ENCODE measurements at places on chromosomes 3 and 15.

- DNase-seq: no peak
Measured at GRCh38 chr3:127222163-127222562, 29.2 kb downstream of the PRR23E start.

DNA sequence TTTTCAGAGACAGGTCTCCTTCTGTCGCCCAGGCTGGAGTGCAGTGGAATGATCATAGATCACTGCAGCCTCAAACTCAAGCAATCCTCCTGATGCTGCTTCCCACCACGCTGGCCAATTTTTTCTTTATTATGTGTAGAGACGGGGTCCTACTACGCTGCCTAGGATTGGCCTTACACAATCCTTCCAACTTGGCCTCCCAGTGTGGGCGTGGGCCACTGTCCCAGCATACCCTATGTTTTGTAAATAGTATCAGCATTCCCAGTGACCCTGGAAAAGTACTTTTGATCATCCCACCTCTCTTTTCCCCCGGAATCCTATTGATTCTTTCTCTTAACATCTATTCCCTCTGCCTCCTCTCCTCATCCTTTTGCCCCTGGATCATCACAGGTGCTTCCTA lies 36.9 kb downstream of the SLC28A2 start:
- no peak for DNase-seq

DNA sequence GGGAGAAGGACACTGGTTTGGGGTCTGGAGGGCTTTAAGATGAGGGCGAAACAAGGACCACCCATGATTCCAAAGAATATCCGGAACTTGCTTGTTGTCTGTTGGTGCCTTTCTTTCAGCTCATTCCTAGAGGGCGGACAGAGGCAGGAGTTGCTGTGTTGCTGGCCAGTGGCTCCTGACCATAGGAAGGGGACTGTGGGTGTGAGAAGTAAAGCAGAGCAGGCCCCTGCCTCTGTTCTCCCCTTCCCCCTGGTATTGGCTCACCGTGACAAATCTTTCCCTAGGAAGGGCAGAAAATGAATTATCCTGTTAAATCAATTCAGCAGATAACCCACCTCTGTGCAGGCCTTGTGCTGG lies 89.1 kb downstream of the LIPC start:
- DNase-seq: no peak

- DNase-seq: peak; percentile 39
Measured at GRCh38 chr3:173584838-173585831, 187.6 kb downstream of the NLGN1 start.

DNA sequence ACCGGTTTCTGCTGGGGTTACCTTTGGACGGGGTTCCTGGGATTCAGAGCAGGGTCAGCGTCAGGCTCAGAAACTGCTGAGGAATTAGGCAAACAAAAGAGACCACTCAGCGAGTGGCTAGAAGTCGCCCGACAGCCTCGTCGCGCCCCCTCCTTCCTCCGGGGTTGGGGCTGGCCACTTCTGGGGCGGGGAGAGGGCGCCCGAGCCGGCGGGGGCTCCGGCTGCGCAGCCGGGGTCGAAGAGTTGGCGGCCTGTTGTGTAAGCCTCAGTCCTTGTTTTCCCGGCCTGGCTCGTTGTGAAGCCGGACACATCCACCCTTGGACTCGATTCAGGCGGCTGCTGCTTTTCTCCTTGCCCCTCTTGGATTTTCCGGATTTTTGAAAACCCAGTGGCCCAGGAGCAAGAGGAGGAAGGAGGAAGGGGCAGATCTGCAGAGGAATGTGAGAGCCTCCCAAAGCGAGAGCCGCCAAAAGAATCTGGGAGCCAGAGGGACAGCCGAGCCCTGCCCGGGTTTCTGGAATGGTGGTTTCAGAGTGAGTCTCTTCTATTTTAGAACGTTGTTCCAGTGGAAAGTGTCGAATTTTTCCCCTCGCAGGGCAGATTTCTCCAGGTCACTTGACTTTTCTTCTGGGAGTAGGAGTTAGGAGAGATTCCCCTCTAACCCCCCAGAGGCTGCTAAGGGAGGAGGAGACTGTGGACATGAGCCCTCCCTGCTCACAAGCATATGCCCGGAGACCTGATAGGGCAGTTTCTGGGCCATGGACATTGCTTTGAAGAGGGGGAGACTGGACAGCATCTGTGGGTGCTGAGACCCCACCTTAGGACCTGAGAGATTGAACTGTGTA lies 666 bp downstream of the SNX33 start:
- no peak for DNase-seq

DNA sequence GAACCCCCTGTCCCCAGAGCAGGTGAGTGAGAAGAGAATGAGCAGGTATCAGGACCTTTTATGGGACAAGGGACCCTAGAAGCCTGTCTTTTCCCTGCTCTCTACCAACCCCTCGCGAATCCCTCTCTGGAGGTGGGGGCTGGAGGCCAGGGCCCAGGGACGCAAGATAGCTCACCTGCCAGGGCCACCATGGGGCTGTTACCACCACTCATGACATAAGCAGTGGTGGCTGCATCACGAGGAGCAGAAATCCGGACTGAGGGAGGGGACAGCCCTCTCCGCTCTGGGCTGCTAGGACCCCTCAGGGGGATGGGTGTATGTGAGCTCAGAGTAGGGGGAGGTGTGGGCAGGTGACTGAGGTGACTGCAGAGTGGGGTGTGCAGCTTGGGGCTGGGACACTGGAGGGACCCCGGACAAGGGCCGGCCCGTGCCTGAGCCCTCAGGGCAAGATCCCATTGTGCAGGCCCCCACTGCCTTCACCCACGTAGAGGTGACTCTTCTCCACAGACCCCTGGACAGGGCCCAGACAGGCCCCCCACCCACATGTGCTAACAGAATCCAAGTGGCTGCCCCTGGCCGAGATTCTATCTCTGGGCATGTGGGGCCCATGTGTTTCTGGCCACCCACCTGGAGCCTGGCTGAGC lies 190.6 kb downstream of the TBC1D2B start:
- no peak for DNase-seq

GRCh38 chr3:120645083-120645845 lies 36.8 kb downstream of the HGD start:
- DNase-seq: no peak

DNA sequence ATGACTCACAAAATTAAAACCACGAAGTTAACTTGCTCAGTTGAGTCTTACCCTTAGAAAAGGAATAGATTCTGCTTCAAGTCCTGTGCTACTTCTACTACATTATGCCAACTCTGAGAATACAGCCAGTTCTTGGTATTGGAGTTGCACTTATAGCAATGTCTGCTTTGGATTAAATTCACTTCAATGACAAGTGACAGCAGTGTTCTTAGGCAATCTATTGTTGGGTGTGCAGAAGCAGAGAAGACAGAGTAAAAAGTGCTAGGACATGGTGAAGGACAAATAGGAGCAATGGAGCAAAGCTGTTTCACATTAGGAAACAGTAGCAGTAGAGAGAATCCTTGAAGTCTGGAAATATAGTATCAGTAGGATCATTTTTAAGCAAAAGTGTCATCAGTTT lies 713.1 kb downstream of the SI start:
- DNase-seq: no peak

DNA sequence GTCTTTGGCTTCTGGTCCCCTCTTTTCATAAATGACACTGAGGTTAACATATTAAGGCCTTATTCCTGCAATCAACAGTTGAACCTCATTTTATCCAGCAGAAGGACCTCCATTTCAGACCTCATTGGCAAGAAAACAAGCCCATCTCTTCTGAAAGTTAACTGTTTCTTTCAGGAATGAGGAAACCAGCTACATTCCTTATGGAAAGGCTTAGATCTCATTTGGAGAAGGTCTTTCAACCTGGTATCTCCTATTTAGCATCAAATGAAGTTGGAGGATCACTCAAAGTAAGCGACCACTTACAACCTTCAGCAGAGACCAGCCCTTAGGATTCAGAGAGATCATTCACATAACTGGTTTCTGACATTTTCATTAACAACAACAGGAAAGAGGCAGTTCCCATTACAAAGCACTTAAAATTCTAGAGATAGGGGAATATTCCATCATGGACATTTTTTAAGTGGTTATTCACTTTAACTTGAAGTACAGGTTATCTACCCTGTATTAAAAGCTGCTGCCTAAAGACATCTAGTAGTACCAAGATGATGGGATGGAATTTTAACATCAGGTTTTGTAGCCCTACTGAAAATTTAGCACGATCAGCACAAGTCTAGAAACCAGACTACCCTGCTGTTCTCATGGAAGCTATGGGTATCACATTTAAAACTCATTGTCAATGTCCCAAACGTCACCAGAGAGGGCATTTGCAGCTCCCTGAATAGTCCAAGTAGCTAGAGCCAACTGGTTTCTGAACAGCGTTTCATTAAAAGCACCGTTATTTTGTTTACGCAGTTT lies 30.4 kb downstream of the TFRC start:
- DNase-seq: no peak

DNA sequence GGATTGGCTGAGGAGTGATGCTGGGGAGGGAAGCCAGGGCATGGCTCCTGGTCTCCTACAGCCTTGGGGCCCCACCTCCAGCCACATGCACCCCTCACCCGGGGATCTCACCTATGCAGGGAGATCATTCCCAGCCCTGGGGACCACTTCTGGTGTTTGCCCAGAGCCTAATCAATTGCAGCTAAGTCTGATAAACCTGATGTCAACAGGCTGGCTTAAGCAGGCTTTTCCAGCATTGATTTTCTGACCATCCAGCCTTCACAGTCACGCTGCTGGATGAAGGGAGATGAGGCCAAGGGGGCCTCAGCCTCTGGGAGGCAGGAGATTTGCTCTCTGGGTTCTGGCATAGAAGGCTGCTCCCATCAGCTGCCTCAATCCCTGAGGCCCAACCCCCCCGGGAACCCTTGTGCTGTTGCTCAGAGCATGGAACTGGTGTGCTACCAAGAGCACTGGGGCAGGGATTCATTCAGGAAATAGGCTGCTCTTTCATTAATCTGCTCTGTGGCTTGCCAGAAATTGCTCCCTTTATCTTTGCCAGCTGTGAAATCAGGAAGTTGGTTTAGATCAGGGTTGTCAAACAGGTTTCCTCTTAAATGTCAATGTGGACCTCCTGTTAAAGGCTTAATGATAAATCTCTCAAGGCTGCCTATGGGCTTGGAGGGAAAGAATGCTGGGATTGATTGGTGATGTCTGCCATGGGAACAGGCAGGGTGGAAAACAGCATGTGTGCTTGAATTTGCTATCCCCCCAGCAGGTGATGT lies 19.0 kb downstream of the FAM3D start:
- DNase-seq: peak; percentile 70

DNA sequence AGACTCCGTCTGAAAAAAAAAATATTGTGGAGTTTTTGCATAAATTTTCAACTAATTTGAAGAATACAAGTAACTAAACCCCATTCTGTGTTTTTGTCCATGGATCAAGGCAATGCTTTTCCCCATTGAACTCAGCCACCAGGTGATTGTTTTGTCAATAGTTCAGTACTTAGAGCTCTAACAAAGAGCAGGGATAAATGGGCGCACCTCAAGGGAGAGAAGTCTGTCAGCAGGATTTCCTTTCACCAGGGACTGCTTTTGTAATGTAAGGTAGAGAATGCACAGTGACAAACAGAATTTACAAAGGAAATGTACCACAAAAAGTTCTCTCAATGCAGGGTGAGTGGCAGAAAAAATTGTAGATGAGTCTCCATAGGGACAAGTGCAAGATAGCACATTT lies 10.8 kb upstream of the ATP13A5 start:
- no peak for DNase-seq

- no peak for DNase-seq
Measured at GRCh38 chr15:70412794-70413193, 315.1 kb upstream of the TLE3 start.

- DNase-seq: no peak
Measured at GRCh38 chr3:66259566-66260255, 38.9 kb downstream of the SLC25A26 start.

DNA sequence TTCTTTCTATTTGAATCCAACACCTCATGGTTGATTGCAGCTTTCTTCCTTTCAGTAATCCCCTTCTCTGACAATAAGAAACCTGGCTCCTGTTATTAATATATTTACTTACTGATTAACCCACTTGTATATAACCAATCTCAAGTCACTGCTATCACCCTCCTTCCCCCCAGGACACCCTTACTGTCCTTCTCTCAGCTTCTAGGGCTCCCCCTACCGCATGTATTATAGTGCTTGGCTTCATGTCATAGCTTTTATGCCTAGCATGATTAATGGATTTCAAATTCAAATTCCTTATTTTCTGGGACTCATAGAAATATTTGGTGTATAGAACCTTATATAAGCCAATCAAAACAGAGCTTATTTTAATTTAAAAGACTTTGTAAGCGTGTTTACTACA lies 75.7 kb upstream of the BNIP2 start:
- DNase-seq: no peak

DNA sequence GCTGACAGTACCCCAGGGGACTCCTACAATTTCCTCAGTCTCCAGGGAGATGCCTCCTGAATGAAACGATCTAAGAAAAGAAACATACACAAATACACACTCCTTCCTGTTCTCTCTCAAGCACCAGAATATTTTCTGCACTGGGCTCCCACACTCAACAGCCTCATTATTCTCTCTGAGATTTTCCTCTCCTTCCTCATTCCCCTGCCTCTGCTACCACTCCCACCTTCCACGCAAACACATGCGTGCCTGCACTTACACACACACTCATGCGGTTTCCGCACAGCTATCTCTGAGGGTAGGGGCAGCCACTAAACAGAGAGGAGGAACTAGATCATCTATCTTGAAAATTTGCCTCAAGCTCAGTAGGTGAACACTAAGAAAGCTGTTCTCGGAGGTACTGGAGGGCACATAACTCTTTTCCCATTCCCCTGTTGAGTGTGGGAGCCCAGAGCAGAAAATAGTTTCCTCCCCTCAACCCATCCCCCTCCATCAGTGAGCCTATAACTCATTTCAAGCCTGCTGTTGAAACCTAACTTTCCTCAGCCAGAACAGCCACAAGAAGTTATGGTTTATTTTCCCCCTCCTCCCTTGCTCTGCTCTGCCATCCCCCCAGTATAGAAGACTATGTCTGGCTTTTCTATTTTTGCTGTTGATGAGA lies 30.5 kb upstream of the TIPARP start:
- no peak for DNase-seq

- DNase-seq: no peak
Measured at GRCh38 chr15:77851691-77852090, 219.0 kb upstream of the LINGO1 start.

DNA sequence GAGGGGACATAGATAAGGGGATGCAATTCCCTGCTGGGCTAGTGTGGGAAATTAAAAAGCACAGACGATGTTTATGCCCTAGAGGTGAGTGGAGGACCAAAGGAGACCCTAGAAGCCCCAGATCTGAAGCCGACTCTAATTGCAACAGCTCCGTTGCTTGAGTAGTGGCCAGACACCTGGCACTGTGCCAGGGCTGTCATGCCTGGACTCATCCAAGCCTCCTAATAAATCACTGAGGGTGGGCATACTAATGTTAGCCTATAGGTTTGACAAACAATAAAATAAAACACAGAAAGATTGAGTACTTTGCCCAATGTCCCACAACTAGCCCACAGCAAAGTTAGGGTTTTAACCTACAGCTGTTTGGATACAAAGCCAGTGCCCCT lies 25.4 kb upstream of the MRPS22 start:
- DNase-seq: no peak

DNA sequence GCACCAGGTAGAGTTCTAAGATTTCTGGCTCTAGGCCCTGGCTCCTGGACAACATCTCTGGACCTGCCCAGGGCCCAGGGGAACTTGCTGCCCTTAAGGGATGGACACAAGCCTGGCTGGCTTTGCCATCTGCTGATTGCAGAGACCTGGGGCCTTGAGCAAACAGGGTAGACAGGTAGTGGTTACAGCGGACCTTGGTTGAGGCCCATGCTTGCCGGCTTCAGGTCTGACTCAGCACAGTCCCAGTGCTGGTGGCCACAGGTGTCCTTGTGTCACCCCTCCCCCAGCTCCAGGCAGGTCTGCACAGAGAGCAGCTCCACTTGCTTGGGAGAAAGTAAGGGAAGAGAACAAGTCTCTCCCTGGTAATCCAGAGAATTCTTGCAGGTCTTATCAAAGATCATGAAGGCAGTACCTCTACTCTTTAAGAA lies 15.9 kb upstream of the ACTL6A start:
- DNase-seq: peak; percentile 34

- DNase-seq: peak; percentile 11
Measured at GRCh38 chr3:16419640-16420241, 93.8 kb downstream of the RFTN1 start.

Measured in PC-3 (cell line).